ENCODE measurements at places on chromosomes 6 and 20.

- DNase-seq = no peak
Measured at GRCh38 chr6:27891320-27891875, 20.8 kb downstream of the OR2B2 start.

DNA sequence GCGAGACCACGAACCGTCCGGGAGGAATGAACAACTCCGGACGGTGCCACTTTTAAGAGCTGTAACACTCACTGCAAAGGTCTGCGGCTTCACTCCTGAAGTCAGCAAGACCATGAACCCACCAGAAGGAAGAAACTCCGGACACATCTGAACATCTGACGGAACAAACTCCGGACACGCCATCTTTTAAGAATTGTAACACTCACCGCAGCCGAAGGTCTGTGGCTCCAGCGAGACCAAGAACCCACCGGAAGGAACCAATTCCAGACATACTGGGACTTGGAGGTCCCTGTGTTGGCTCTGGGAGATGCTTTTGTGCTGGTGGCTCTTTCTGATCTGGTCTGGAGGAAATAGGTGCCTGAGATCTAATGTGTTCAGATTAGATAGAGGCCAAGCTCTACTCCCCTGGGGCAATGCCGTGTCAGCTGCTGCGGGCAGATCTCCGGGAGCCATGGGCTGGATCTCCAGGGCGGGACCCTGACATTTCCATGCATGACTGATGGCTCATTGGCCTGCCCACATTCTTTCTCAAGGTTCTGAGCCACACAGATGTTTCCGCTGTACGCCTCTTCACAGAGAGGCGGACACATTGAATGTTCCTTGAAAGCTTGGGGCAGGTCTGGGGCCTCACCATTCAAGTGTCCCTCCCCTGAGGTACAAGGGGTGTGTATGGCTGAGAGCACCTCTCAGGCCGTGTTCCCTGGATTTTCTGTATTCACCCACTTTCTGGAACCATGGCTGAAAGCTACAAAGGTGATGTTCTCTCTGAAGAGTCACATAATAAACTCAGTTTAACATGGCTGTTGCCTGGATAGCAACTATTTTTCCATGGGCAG is 29.3 kb downstream of the GMPR start:
- DNase-seq = no peak

DNA sequence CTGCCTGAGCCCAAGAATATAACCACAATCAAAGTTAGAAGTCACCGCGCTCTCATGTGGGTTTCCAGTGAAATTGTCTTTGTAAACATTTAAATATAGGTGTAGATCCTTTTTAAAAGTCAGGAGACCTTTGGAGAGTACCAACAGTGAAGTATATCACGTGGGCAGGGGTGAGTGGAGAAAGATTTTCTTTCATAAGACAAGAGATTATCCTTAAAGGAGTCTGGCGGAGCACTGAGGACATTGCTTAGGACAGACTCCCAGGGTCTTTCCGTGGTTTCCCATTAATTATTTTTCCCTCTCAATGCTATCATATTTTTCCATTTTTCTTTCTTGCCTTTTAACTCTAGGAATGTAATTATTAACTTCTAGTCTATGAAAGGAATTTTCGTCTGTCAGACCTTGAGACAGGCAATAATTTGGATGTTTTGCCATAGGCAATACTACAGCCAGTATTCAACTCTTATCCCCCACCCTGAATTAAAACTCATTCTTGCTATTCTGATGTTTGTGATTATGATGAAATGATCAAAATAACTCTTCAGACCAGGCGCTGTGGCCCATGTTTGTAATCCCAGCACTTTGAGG is 31.4 kb downstream of the DCBLD1 start:
- DNase-seq = no peak

DNA sequence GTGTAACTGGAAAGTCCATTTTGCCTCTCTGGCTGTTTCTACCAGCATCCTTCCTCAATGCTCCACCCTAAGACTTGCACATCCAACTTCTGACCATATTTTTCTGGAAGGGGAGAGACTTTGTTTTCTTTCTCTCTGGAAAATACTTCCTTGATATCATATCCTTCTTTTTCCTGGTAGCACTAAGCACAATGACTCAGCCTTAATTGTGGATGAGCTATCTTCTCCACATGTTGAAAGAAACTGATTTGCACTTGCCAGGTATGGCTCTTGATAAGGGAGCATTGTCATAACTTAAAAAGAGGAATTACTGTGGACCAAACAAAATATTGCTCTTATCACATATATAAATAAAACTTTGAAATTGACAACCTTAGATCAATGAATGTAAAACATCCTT is 30.1 kb upstream of the IBTK start:
- no peak for DNase-seq

DNA sequence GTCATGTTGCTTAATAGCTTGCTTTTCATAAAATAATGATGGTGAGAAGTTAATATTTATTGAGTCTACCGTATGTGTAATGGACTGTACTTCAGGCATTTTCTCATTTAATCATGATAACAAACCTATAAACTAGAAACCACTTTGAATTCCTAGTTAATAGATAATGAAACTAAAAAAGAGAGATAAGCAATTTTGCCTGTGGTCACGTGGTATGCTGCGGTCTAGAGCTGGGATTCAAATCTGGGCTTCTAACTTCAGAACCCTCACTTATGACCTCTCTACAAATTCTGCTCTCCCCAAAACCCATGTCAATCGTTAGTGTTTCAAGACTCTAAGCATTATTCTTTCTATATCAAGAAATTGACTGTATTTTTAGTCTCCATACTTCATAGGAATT is 700.7 kb downstream of the PRKN start:
- no peak for DNase-seq

DNA sequence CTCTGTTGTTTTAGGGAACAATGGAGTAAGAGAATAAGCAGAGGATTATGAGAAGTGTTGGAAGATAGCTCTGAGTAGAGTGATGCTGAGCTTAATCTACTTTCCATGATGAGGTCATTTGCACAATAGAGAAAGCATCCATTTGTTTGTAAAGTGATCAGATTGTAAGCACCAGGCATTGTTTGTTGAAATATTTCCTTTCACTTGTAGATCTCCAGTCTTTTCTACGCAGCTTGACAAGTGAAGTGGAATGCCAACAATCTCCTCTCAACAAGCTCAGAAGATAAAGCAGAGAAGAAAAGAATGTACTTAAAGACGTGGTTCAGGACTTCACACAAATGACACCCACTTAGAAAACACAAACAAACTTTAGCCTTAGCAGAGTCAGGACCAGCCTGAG is 80.1 kb upstream of the MARCKS start:
- no peak for DNase-seq

- no peak for DNase-seq
Measured at GRCh38 chr6:89387516-89388201, 24.4 kb downstream of the RRAGD start.

DNA sequence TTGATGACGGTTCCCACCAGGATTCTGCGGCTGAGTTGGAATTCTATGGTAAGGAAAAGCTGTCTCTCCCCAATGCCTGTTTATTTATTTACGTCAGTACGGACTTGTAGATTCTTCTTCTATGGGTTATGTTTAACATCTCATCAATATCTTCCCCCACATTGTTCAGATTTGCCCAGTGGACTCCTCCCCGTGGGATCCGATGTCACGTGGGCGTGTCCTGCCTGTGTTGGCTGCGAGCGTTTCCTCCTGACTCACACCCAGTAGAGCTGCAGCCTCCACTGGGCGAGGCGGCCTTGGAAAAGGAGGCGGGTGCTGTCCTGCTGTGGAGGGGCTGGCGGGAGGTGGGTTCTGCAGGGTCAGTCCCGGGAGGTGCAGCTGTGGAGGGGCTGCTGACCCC is 46.8 kb upstream of the SLCO4A1 start:
- DNase-seq = no peak

DNA sequence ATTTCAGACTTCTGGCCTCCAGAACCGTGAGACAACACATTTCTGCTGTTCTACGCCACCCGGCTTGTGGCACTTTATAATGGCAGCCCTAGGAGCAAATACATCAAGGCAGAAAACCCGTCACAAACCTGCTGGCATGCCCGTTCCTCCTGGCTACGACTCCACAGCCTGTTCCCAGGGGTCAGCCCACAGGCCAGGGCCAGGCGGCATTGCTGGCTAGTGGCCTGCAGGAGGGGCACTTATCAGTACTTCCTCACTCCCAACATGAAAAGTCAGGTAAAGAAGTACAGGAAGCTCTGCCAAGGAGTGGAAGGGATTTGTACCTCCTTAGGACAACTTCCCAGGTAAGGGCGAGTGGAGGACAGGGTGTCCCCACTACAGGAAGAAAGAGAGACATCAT is 223.1 kb upstream of the AGPAT4 start:
- no peak for DNase-seq

DNA sequence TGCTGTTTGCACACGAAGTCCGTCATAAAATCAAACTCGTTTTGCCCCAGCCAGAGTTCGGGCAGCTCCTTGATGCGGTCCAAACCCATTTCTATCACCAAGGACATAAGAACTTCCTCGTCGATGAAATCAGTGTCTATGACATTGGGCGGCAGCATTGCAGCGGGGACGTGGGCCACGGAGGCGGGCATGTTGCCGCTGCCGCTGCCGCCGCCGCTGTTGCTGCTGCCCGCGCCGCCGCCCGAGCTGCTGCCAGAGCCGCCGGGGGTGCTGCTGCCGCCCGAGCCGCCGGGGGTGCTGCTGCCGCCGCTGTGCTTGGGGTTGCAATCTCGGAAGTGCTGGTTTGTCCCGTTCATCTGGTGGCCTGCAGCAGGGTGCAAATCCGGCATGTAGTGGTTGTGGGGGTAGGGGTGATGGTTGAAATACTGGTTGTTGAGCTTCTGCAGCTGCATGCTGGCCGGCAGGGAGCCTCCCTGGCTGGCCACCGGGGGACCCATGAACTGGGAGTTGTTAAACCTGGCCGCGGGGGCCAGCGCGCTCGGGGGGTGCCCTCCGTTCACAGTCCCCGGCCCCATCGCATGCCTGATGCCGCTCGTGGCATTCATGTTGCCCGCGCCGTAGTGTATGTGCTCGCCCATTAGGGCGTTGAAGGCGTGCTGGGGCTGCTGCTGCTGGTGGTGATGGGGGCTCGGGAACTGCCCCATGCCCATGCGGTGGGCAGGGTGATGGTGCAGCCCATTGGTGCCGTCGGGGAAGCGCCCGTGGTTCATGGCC is 1.1 kb downstream of the CITED2 start:
- DNase-seq = peak; percentile 73

GRCh38 chr20:58585753-58586540 is 65.1 kb upstream of the STX16 start:
- DNase-seq = no peak

DNA sequence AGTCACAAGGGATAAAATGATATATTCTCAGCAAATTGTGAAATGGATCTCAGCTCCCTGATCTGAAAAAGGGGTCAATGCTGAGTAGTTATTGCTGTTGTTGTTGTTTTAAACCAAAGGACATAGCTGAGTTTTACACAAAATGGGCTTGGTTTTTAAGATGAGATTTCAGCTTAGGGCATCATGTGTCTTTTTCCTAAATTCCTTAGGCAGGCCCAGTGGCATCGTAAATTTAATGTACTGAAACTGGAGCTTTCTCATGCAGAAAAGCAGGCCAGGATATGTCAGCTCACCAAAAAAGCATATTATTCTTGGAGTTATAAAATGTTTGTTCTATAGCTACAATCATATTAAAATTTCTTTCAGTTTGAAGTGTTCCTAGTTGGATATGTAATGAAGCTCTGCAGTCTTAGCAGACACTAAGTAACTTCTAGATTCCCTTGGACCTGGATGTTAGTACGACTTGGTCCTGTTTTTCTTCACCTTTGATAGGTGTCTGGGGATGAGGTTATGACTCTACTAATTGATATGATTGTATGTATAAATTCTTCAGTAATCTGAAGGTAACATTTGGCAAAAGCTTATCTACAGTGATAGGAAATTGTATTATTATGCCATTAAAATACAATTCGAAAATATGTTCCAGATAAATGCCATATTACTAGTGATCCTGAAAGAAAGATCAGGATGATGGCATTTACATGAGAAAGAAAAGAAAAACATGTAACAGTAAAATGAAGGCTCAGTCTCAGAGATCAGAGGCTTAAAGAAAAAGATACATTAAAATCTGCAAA is 663.3 kb downstream of the RFPL4B start:
- no peak for DNase-seq

GRCh38 chr6:104682722-104683643 is 176.7 kb downstream of the HACE1 start:
- DNase-seq = no peak

- no peak for DNase-seq
Measured at GRCh38 chr20:733861-734260, 34.4 kb downstream of the SLC52A3 start.

All from activated B cell treated with CpG ODN at 0.5 μM for 24 hours (primary cell).